A172 (cell line): ENCODE measurements at places on chromosomes 6 and 20. TPM values are rescaled to one million over a fixed set of nuclear protein-coding genes. Genes with fewer than 3 reads are reported as not detected.

The SEC23B gene
- 97.0 and 100 TPM in 2 replicates for total RNA-seq

The CCN6 gene
- not detected in 2 replicates for total RNA-seq

The DOK5 gene
- not detected in 2 replicates for total RNA-seq

The STMND1 gene
- 0.22 TPM in 1 of 2 replicates, not detected in the other for total RNA-seq

The DNAH8 gene
- not detected in 2 replicates for total RNA-seq

The PBX2 gene
- total RNA-seq, result 18.1 and 21.4 TPM in 2 replicates

The CFB gene
- 3.7 and 4.0 TPM in 2 replicates for total RNA-seq

The ADTRP gene
- total RNA-seq, result 1.9 and 3.9 TPM in 2 replicates

The CNKSR3 gene
- total RNA-seq, result 1.8 and 2.7 TPM in 2 replicates

The THEMIS gene
- 0.05 TPM in 1 of 2 replicates, not detected in the other for total RNA-seq

The TAAR6 gene
- total RNA-seq, result not detected in 2 replicates

The PHACTR2 gene
- 15.5 and 21.3 TPM in 2 replicates for total RNA-seq

The FRK gene
- 0.02 and 0.05 TPM in 2 replicates for total RNA-seq

The PPP1R3D gene
- total RNA-seq, result 2.3 and 3.4 TPM in 2 replicates

The TSBP1 gene
- not detected in 2 replicates for total RNA-seq

The CRISP3 gene
- not detected in 2 replicates for total RNA-seq

The DSTN gene
- 445 and 560 TPM in 2 replicates for total RNA-seq

The BHLHE23 gene
- total RNA-seq, result not detected in 2 replicates

The GNAS-AS1 gene
- total RNA-seq, result 1.1 and 1.8 TPM in 2 replicates

The ARHGAP18 gene
- 112 and 140 TPM in 2 replicates for total RNA-seq

The GZF1 gene
- 18.7 and 22.7 TPM in 2 replicates for total RNA-seq

The OVOL2 gene
- not detected in 2 replicates for total RNA-seq

The DPPA5 gene
- total RNA-seq, result not detected in 2 replicates

The LAMP5 gene
- total RNA-seq, result not detected in 2 replicates

The COQ3 gene
- total RNA-seq, result 16.7 and 21.4 TPM in 2 replicates

The KIAA1755 gene
- 0.57 and 0.69 TPM in 2 replicates for total RNA-seq

The POU5F1 gene
- not detected in 2 replicates for total RNA-seq

The C20orf202 gene
- total RNA-seq, result not detected in 2 replicates

The PSORS1C1 gene
- 1.1 and 3.4 TPM in 2 replicates for total RNA-seq

The LY6G6D gene
- total RNA-seq, result not detected in 2 replicates

The TSHZ2 gene
- 0.36 TPM in 1 of 2 replicates, not detected in the other for total RNA-seq

The PTCHD4 gene
- total RNA-seq, result 0.38 and 1.4 TPM in 2 replicates

The MUCL3 gene
- total RNA-seq, result 0.43 TPM in 1 of 2 replicates, not detected in the other

The RUNX2 gene
- total RNA-seq, result 1.1 and 4.3 TPM in 2 replicates

The CDH26 gene
- not detected in 2 replicates for total RNA-seq

The GPSM3 gene
- total RNA-seq, result 3.1 and 3.4 TPM in 2 replicates

The FAM209A gene
- total RNA-seq, result not detected in 2 replicates

The IL17A gene
- not detected in 2 replicates for total RNA-seq

The CST7 gene
- total RNA-seq, result not detected in 2 replicates

The APCDD1L gene
- 0.78 and 2.4 TPM in 2 replicates for total RNA-seq

The ADGRF5 gene
- total RNA-seq, result 0.19 TPM in 1 of 2 replicates, not detected in the other

The DNPH1 gene
- 120 and 173 TPM in 2 replicates for total RNA-seq

The RIPPLY2 gene
- not detected in 2 replicates for total RNA-seq

The TRERF1 gene
- 3.4 and 3.5 TPM in 2 replicates for total RNA-seq

The SYCP2L gene
- 0.07 and 0.57 TPM in 2 replicates for total RNA-seq

The PPP1R18 gene
- 62.3 and 66.2 TPM in 2 replicates for total RNA-seq

The CASS4 gene
- not detected in 2 replicates for total RNA-seq
